IPS DF 6.9 (cell line): ENCODE measurements at places on chromosomes 7 and 10.
A peak's percentile ranks its signal among the peaks of the same experiment; 100 is the strongest.

GRCh38 chr7:45187946-45188411 is 30.4 kb downstream of the RAMP3 start:
- no peak for DNase-seq

DNA sequence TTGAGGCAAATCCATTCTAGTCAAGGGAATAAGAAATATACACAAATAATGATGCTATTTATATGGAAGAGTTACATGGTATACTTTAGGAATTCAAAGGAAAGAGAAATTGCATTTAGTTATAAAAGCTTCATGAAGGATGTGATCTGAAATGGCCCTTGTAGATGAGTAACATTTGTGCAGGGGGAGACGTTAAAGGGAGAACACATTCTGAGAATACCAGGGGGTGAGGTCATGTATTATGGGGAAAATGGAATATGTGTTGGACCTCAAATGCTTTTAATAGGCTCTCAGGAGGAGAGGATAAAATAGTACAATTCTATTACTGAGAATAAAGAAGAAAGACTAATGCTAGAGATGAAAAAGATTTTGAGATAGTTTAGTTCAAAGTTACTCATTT is 122.5 kb upstream of the NOBOX start:
- no peak for DNase-seq

- DNase-seq = peak; percentile 29
Measured at GRCh38 chr10:84296091-84296981, 32.1 kb upstream of the CCSER2 start.

GRCh38 chr7:142796001-142796500 is 25.3 kb downstream of the PRSS2 start:
- DNase-seq = no peak

DNA sequence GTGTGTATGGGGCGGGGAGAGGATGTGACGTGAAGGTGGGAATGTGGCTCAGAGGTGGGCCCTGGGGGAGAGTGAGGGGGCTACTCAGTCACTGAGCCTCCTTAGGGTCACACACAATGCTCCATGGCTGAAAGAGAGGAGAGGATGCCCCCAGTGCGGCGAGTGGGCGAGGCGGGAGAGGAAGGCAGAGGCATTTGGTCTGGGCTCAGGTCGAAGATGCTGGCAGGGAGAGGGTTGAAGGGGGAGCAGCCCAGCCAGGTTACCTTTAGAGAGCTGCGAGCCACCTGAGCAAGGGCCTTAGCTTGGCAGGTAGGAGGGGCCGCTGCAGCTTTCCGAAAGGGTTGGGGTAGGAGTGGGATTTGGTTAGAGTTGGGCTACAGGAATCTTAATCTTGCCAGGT is 4.7 kb upstream of the LOXL4 start:
- no peak for DNase-seq

GRCh38 chr7:142348100-142348499 is 90.2 kb upstream of the PRSS58 start:
- no peak for DNase-seq

- DNase-seq = no peak
Measured at GRCh38 chr7:156626220-156626895, 14.2 kb upstream of the RNF32 start.

DNA sequence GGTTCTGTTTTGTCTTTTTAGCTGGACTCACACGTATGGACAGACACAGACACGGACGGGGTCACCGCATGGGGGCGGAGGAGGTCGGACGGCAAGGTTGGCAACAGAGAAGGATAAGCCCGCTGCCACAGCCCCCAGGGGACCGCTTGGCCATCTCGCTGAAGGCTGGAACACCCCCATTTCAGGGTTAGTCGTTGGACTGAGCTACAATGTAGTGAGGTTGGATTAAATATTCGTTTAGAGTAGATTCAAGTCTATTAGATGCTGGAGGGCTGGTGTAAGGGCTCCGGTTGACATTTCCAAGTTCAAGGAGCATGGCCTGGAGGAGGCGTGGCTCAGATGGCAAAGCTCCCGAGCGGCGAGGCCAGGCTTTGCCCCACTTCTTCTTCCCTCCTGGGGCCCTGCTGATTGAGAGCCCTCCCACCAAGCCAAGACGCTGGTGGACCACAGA is 35.2 kb downstream of the PPIF start:
- DNase-seq = no peak
